ENCODE measurements at places on chromosomes 7 and 10. TPM values are rescaled to one million over a fixed set of nuclear protein-coding genes. Genes with fewer than 3 reads are reported as not detected.

Gene PDE6C
- not detected for total RNA-seq

Gene PARD3
- 52.6 TPM for total RNA-seq

Gene GBX1
- total RNA-seq = not detected

Gene NANOS1
- 7.8 TPM for total RNA-seq

Gene SDK1
- total RNA-seq = 33.1 TPM

Gene ANKRD2
- not detected for total RNA-seq

Data from cerebellum (tissue), 4 donors.